ENCODE measurements at places on chromosomes 3 and 15.

DNA sequence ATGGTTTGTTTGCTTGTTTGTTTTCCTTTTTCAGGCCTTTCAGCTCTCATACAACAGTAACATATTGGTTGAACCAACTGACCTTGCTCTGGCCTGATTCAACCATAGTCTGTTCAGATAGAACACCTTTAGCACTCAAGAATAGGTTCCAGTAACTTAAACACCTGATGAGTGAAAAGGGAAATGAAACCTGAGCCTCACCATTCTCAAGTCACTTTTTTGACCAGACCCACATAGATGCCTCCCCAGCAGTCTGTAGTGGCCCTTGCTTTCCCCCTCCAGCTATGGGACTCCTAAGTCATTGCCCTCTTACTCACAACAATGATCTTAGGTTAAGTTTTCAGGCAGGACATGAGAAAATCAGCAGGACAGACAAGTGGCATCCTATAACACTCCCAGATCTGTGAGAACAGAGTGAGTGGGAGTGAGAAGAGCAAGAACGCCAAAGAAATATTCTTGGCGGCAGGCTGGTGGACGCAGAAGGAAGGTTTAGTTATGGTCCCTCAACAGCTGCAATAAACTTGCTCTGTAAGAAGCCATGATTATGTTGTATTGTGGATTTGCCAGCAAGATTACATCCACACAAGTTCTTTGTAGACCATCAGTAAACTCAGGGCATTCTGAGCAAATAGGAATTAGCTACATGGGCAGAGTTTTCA, 367.5 kb downstream of the MECOM start:
- DNase-seq: no peak

- DNase-seq: no peak
Measured at GRCh38 chr3:45026038-45026437, at the start of gene CLEC3B. Gene CLEC3B, plus strand, starts transcription at chr3:45026303. Its CDS starts 60 bp downstream, at chr3:45026363.

DNA sequence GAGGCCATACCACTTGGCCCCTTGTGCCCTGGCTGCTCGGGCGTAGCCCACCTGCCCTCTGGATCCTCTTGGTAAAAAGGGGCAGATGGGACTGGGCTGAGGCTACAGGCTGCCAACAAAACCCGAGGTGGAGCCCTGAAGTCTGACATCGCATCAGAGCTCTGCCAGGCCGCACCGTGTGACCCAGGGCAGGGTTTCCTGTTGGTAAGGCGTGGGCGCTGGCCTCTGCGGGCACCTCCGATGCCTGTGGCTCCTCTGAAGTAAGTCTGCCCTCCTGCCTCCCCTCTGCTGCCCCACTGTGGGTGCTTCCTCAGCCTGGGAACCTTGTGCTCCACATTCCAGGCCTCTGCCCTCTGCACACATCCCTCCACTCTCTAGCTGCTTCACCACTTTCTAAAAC, 8.9 kb downstream of the CHDH start:
- DNase-seq: no peak

GRCh38 chr15:63083044-63083443, 38.6 kb upstream of the LACTB start:
- no peak for DNase-seq

- no peak for DNase-seq
Measured at GRCh38 chr15:47374222-47374621, 343.1 kb upstream of the SEMA6D start.

GRCh38 chr15:67097930-67098740, 32.7 kb downstream of the SMAD3 start:
- DNase-seq: peak; percentile 47

DNA sequence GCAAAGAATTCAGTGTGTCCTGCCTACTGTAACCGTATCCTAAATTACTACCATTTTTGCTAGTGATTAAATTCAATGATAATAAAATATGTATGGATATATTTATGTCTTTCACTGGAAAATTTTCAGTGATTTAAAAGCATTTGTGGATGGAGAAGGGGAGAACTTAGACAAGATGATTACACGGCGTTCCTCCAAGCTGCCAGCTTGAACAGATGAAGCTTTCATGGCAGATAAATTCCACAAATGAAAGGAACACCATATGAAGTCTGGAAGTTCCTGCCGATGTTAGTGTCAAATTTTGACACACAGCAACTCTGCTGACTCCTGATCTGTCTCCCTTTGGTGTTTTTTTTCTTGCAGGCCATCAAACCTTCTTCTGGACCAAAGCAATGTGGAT, 364.7 kb downstream of the EPHA3 start:
- DNase-seq: no peak

DNA sequence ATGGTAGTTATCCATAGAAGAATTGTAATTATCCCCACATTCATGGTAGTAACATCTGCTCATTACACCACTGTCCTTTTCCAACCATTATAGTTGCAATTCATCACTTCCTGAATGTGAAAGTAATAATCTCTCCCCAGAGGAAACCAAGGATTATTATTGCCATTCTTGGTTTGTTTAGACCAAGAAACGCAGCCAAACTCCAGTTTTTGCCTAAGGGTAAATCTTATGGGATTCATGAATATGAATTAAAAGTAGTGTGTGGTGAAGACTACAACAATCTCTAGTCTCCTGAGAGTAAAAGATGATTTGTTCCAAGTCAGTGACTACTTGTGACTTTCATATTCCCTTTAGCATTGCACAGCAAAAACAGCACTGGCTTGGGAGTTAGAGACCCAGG, 45.7 kb upstream of the ABI3BP start:
- DNase-seq: no peak

DNA sequence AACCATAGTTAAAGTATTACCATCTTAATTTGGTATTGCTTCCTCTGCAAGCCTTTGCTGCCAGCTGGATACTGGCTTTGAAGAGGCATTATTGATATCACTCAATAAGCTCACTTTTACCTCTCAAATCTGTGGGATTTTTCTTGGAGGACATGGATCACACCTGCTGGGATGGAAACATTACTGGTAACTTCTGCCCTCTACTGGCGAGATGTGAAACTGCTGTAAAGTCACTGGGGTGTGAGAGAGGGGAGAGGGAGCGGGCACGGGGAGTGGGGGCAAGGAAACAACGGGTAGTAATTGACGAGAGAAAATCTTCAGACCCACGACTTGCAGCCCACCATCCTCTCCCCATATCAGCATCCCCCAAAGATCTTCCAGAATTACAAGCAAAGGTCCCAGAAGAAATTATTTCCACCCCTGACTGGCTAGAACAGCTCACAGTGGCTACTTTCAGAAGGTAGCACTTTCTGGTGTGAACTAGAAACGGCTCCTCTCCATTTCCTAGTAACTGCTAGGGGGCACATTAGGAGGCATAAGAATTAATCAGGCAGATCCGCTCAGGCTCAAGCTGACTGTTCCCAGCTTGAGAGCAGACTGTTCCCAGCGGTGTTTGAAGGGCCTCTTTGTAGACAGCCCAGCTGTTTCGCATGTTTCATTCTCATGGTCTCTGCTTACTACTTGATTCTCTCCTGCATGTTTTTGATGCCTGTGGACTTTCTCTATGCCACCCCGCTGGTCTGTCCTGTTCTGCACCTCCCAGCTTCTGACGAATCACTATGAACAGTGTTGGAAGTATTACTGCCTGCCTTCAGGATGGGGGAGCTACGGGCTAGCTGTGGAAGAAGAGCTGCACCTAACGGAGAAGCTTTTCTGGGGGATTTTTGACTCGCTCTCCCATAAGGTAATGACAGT, 230.4 kb upstream of the CHRM5 start:
- DNase-seq: no peak

- no peak for DNase-seq
Measured at GRCh38 chr15:82921242-82921641, 31.3 kb downstream of the HOMER2 start.

- DNase-seq: no peak
Measured at GRCh38 chr15:40618023-40618422, 24.0 kb downstream of the KNL1 start.

- no peak for DNase-seq
Measured at GRCh38 chr15:74892313-74892712, 2.5 kb downstream of the MPI start.

GRCh38 chr3:157752956-157753786, 250.0 kb upstream of the VEPH1 start:
- DNase-seq: no peak

- DNase-seq: no peak
Measured at GRCh38 chr3:107308716-107309115, 68.5 kb upstream of the CCDC54 start.

- DNase-seq: no peak
Measured at GRCh38 chr3:184615396-184615795, 53.8 kb downstream of the EPHB3 start.

DNA sequence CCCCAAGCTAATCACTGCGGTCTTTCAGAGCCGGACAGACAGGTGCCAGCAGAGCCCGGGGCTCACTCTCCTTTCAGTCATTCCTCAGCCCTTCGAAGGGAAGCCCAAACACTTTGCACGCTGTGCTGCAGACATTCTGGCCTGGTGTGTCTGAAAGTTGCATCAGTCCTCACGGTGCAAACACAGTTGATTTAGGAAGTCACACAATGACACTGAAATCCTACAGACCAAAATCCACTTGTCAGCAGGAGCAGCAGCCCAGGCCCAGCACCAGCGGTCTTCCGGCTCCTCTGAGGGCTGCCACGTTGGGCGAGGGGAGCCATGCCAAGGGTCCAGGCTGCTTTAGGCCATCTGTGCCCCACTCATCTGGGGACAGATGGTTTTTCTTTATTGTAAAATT, 61.6 kb downstream of the RGMA start:
- no peak for DNase-seq

DNA sequence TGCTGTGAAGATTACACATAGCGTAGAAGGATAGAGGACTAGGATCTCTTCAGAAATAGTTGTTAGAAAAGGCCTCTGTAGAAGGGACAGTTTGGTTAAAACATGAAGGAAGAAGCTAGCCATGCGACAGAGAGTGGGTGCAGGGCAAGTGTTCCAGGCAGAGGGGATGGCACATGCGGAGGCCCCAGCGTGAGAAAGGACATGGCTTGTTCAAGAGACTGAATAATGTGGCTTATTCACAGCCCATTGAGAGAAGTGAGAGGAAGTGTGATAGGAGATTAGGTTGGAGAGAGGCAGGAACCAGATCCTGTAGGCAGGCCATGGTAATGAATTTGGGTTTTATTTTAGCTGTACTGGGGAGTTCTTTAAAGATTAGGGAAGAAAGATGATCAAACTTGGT, 56.4 kb downstream of the NEO1 start:
- no peak for DNase-seq

DNA sequence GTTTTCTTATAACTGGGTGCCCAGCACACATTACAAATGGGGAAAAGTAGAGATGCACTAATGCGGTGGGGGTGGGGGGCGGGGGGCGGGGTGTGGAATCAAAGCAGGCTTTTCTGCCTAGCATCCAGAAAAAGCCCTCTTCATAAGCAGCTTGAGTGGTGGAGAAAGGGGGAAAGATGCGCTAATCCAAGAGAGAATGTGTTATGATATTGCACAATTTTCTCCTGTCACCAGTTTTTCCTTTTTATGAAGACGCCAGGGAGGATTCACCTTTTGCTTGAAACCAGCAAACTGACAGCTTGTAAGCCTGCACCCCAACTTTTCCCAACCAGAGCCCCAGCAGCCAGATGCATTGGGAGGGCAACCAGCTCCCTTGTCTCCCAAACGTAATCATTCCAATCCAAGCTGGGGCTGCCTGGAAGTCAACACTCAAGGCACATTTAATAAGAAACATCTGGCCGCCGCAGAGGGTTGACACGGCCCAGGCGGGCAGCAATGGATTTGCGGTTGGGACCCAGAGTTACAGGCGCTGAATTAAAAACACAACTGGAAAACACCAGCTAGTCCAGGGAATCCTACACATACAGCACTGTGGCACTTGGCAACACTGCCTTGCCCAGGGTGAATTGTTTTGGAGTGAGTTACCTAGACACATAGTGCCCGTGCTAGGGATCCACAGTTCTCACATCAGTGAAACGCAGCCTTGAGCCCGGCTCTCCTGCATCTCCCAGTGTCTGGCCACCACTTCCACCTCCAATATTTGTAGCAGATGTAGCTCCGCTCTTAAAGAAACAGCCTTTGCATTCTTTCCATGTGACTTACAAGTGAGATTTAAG, 218.5 kb upstream of the PRICKLE2 start:
- DNase-seq: no peak

DNA sequence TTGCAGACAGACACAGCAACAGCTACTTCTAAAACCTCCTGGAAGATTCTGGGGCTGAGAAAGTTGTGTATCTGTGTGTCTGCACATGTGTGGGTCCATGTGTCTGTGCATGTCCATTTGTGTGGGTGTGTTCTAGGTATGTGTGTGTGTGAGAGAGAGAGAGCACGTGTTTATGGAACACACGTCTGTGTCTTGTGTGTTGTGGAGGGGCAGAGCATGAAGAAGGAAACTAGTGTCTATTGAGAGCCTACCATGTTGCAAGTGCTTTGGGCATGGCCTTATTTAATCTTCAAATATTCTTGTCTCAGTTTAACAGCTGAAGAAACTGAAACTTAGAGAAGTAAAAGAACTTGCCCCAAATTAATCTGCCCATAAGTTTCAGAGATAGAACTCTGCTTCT, 327.5 kb downstream of the UACA start:
- no peak for DNase-seq

- DNase-seq: no peak
Measured at GRCh38 chr3:138944929-138945708, 1.8 kb downstream of the FOXL2 start.

- no peak for DNase-seq
Measured at GRCh38 chr3:128970740-128971047, 23.2 kb downstream of the CFAP92 start.

DNA sequence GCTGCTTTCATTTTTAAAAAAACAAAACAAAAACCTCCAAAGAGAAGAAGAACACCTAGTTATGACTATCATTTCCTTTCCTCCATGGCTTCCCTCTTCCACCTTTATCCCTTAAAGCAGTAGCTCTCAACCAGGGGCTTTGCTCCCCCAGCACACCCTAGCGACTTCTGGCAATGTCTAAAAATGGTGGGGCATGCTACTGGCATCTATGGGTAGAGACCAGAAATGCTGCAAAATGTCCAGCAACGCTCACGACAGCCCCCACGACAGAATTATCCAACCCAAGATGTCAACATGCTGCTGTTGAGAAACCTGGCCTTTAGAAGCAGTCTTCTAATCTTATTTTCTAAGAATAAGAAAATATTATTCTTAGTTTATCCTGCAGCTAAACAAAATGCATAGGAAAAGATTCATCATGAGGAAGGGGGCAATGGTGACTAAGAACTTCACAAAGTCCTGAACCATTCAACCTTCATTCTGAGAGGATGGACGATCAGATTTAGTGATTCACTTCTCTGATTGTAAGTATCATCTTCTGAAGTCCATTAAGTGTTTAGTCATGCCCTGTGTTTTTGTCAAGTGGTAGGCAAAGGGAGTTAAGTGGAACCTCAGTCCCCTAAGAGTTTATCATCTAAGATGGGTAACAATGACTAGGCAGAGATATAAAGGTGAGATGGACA, 81.7 kb downstream of the CCNL1 start:
- no peak for DNase-seq

- DNase-seq: no peak
Measured at GRCh38 chr3:150582620-150583019, 20.5 kb upstream of the SELENOT start.

- no peak for DNase-seq
Measured at GRCh38 chr15:31338879-31339557, 12.4 kb downstream of the KLF13 start.
